ENCODE measurements at places on chromosomes 11 and 22.
A peak's percentile ranks its signal among the peaks of the same experiment; 100 is the strongest.

DNA sequence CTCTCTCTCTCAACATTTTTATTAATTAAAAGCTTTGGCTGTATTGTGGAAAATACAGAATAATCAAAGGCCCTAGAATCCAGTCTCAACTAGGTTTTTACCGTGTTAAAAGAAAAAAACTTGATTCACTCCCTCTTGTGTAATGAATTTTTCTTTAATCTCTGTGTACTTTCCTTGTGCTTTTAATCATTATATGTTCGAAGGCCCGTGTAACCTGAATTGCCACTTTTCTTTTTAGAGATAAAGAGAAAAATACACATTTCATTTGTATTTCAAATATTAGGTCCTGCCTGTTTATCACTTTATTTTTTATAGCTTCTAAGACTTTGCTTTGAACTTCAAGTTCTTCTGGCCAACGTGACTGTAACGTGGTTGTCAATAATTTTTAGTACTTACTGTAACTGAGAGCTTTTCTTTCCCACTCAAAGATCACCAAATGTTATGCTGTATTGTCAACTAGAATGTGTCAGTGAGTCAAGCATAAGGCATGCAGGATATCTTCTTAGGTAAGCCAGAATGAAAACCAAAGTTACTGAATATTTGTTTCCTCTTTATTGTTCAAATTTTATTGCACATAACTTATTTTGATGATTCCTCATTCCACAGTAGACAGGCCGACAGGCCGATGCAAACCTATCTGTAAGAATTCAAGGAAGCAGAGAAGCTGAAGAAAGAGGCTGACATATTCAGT is 23.3 kb upstream of the FAR1 start:
- no peak for DNase-seq

DNA sequence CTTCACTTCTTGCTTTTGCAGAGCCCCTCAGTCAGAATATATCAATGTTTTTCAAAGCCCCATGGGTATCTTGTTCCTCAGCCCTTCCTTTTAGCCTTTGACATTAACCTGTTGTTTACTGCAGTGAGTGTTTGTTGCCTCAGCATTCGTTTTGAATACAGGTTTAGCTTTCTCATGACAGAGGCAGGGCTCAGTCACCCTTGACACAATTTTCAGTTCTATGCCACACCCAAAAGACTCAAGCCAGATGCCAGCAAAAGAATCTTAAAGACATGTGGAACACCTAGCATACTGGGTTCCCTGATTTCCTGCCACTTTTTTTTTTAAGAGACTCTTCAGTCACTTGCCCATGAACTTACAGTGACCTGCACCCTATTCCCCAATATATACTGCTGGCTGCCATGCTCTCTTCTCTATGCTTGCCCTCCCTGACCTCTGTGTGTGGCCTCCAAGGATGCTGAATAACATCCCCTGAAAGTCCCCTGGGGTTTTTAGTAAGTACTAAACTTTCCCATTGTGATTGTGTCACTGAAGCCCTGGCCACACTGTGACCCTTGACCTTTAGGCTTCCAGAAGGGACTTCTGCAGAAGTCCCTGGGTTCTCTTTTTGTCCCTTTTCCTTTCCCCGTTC is 1225.5 kb downstream of the TBC1D22A start:
- no peak for DNase-seq

GRCh38 chr11:115682888-115683287 is 178.7 kb upstream of the CADM1 start:
- DNase-seq: no peak

DNA sequence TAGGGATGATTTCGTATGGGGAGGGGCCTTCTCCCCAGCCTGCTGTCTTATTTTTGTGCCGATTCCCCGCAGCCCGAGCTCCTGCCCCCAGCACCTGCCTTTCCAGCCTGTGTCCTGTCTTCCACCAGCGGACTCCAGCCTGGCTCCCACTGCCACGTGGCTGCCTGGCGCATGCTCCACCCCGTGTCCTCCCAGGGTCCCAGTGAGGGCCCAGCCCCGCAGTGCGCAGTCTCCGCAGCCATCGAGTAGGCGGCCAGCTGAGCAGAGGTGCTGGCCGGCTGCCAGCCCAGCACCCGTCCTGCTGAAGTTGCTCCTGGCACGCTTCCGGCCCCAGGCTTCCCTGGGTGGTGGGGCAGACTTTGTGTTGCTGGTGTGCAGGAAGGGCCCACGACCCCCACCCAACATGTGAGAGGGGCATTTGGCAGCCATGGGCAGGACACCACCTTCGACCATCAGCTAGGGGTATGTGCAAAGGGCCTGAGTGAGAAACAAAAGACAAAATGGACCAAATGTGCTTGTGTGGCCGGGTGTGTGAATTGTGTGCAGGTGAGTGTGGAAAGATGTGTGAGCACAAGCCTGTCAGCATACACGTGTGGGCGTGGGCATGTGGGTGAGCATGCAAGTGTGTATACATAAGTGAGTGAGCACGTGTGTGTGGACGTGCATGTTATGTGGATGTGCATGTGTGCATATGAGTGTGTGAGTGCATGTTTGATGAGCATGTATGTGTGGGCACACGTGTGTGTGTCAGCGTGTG is 55.9 kb downstream of the RTN4R start:
- no peak for DNase-seq

- no peak for DNase-seq
Observed at GRCh38 chr11:2390725-2391151, 9.8 kb upstream of the TSSC4 start.

- no peak for DNase-seq
Observed at GRCh38 chr11:2153581-2154194, 7.3 kb downstream of the INS start.

GRCh38 chr11:68028802-68029545 is 1.5 kb upstream of the NDUFS8 start:
- no peak for DNase-seq

- no peak for DNase-seq
Observed at GRCh38 chr22:28188178-28188879, 269.3 kb upstream of the PITPNB start.

DNA sequence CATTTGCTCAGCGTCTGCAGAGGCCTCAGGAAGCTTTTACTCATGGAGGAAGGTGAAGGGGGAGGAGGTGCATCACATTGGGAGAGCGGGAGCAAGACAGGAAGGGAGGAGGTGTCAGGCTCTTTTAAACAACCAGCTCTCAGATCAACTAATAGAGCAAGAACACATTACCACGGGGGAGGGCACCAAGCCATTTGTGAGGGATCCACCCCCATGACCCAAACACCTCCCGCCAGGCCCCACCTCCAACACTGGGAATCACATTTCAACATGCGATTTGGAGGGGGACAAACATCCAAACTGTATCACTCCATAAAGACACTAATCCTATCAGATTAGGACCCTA is 18.9 kb upstream of the THY1 start:
- no peak for DNase-seq

DNA sequence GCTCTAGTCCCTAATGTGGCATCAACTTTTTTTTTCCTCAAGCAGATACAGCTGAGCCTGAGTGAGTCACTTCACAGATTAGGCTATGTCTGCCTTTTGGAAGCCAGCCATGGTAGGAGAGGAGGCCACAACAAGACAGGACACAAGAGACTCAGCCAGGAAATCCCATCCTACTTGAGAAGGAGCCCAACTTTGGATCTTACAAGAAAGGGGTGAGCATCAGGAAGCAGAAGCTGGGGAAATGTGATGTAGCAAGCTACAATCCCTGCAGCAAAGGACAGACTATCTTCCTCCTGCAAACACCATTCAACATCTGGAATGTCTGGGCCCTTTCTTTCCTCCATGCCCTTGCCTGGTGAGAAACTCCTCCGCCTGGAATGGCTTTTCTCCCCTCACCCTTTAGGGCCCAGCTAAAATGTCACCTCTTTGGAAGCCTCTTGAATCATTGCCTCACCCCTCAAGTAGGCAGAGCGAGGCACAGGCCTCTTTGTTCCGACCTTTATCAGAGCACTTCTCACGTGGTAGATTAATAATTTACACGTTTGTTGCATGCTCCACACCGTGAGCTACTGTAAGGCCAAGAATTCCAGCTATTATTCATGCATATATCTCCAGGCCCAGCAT is 156.4 kb upstream of the PITPNB start:
- DNase-seq: no peak

DNA sequence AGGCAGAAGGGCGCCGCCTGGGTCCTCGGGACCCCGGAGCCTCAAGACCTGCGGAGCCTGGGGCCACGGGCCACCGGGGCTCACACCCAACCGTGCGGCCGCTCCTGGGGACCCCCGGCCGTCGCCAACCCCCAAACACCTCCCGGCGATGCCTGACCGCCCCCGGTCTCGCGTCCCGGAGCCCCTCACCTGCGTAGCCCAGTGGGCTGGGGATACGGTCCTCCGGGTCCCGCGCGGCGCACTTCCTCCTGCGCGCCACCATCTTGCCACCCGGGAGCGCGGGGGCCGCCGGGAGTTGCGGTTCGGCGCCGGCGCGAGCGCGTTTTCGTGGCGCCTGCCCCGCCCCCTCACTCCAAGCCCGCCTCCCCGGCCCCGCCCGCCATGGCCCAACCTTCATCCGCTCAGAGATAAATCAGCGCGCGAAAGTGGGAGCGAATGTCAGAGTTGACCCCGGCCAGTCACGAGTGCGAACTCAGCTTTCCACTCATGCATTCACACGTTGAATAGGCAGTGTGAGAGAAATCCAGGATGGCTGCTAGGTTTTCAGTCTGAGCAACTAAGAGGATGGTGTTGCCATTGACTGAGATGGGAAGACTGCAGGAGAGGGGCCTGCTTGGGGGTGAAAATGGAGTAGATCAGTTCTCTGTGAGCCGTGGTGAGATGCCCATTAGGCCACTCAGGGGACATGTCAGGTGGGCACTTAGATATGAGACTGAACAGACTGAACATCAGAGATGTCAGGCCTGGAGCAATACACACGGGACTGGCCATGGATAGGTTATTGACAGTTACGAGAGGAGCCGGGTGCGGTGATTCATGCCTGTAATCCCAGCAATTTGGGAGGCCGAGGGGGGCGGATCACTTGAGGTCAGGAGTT is at the start of gene RRP7A:
Gene RRP7A, minus strand, starts transcription at position 272 of the 877 bp plus-strand sequence. Its CDS starts 10 bp downstream, at position 262.
- DNase-seq: no peak

DNA sequence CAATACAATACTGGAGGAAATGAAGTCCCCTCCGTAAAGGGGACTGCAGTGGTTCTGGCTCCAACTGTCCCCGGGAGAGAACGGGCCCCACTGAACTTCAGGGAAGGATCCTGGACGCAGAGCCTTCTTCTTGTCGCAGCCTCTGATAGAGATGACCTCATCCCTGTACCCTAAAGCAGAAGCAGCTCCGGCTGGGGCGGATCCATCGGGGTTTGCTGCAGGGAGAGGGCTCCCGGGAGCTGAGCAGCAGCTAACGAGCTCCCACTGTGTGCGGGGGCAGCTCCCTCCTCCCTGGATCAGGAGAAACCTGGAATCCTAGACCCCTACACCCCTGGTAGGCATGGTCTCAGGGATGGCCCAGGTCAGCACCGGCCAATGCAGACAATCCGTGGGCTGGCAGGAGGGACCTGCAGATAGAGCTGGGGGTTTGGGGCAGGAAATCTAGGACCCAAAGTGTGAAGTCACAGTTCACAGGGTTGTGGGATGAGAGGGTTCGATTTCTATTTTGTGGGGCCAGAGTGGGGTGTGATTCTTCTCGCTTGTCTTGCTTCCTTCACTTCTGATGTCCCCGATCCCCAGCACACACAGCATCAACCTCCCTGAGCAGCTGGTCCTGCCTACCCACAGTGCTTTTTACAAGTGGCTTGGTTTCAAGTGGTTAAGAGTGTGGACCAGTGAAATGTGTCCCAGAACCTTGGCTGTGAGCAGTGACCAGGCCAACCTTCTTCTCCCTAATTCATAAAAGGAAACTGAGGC is 12.9 kb downstream of the KIAA0930 start:
- no peak for DNase-seq

DNA sequence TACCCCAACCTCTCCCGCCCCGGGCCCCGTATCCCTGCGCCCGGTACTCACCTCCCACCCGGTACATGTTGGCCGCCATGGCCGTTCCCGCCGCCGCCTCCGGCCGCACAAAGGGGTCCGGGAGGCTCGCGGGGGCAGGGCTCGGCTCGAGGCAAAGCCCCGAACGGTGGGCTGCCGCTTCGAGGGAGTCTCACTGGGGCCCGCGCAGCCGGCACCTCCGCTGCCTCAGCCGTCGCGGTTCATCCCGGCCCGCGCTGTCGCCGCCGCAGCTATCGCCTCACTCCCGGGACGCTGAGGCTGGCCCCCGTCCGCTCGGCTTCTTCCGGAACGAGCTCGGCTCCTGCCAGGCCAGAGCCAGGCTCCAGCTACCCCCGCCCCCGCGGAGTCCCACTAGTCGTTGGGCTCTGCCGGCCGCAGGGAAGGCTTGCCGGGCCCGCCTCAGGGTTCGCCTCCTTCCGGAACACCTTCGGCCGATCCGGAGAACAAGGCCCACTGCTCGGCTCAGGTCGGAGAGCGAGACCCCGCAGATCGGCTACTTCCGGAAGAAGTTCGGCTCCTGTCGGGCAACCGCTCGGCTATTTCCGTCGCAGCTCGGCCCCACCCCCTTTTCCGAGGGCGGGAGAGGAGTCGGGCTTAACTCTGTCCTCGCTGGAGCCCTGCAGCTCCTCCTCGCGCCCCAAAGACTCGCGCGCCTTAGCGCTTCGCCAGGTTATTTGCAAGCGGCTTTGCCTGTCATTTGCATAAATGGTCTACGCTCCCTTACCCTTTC is at the start of gene MTA2:
Gene MTA2, minus strand, starts transcription at position 494 of the 769 bp plus-strand sequence. Its CDS starts 415 bp downstream, at position 79.
- peak; percentile 76 for DNase-seq

DNA sequence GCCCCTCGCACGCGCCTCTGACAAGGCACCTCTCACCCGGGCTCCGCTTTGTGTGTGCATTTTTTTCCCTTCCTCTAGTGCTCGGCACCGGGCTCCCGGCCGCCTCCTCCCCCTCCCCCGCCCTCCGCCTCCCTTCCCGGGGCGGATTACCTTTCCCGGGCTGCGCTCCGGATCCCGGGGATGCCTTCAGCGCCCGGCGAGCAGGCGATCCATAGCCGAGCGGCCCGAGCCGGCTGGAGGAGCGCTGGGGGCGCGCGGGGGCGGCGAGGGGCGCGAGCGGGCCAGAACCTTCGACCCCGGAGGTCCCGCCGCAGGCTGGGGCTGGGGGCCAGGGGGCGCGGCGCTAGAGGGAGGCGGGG is 282 bp downstream of the MPPED2 start:
- DNase-seq: no peak

- DNase-seq: no peak
Observed at GRCh38 chr22:50516068-50516467, 8.0 kb downstream of the NCAPH2 start.

- DNase-seq: no peak
Observed at GRCh38 chr11:33377412-33378370, 120.5 kb downstream of the HIPK3 start.

DNA sequence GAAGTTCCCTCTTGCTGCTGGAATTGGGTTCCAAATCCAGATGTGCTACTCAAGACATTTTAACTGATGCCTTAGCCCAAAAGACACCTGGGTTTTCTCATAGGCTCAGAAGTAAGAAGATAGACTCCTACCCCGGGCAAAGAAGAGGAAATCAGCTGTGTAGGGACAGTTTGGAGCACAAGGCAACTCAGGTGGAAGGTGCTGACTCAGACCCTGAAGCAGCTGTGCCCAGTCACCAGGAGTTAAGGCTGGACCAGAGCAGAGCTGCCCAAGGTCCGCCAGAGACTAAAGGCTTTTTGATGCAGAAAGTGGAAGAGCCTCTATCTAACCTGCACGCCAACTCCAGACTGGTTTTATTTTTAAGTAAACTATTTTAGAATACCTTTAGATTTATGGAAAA is 20.6 kb upstream of the RAB1B start:
- no peak for DNase-seq
